ENCODE measurements at places on chromosomes 5 and 9. TPM values are rescaled to one million over a fixed set of nuclear protein-coding genes. Genes with fewer than 3 reads are reported as not detected.

The RC3H2 gene
- 19.2 TPM for total RNA-seq

The HNRNPK gene
- 535 TPM for total RNA-seq

The JAKMIP2 gene
- not detected for total RNA-seq

The ZNF879 gene
- 0.80 TPM for total RNA-seq

The FER gene
- total RNA-seq, result 5.3 TPM

The SLC25A2 gene
- total RNA-seq, result not detected

The IL5 gene
- total RNA-seq, result not detected

The PCDHB15 gene
- 0.02 TPM for total RNA-seq

The IL7R gene
- total RNA-seq, result 0.46 TPM

The ACOT12 gene
- not detected for total RNA-seq

The PPP1R26 gene
- total RNA-seq, result 21.1 TPM

The TERT gene
- total RNA-seq, result 2.1 TPM

The MAP3K1 gene
- total RNA-seq, result 1.7 TPM

The OMD gene
- not detected for total RNA-seq

The ZBTB26 gene
- total RNA-seq, result 2.2 TPM

The WDR38 gene
- total RNA-seq, result not detected

The KLF9 gene
- total RNA-seq, result 0.81 TPM

The GFRA3 gene
- total RNA-seq, result 0.10 TPM

The SLC6A19 gene
- total RNA-seq, result 0.01 TPM

The CDC14B gene
- 11.1 TPM for total RNA-seq

The SHOC1 gene
- total RNA-seq, result not detected

The MOB3B gene
- total RNA-seq, result 8.7 TPM

The EEIG1 gene
- 59.1 TPM for total RNA-seq

The CARTPT gene
- not detected for total RNA-seq

The DMGDH gene
- not detected for total RNA-seq

The C5orf22 gene
- total RNA-seq, result 17.4 TPM

The PTPRD gene
- total RNA-seq, result 0.30 TPM

The CCNJL gene
- 13.6 TPM for total RNA-seq

The OR1Q1 gene
- not detected for total RNA-seq

The TAF11L3 gene
- total RNA-seq, result not detected

The AJM1 gene
- total RNA-seq, result 4.4 TPM

The LCN9 gene
- total RNA-seq, result not detected

The GADD45G gene
- 0.46 TPM for total RNA-seq

The PRR16 gene
- not detected for total RNA-seq

The ZDHHC11B gene
- 1.2 TPM for total RNA-seq
